Glomerular endothelial cell (primary cell): ENCODE measurements at places on chromosomes 7 and 10.

GRCh38 chr7:21616796-21617436 lies 74.1 kb downstream of the DNAH11 start:
- peak; percentile 42 for DNase-seq

DNA sequence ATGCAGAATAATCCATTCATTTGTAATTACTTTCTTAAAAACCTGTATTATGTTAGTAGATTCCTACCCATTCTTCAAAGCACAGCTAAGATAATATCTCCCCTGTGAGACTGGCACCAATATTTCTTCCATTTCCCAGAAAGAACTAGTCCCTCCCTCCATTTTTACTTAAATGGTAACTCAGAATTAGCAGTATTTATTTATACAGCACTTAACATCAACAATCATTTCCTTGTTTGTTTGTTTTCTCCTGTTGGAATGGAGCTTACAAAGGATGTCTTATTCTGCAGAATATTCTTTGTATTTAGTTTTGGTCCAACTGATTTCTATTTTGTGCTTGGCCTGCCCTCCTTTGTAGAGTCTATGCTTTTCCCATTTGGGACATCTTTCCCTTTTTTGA lies 32.1 kb upstream of the PTPN12 start:
- DNase-seq: no peak

GRCh38 chr7:151272405-151272804 lies 23.9 kb upstream of the SMARCD3 start:
- no peak for DNase-seq

GRCh38 chr7:90717296-90718060 lies 121.4 kb downstream of the CDK14 start:
- no peak for DNase-seq

- DNase-seq: no peak
Observed at GRCh38 chr10:48451969-48452878, 145.7 kb downstream of the MAPK8 start.

GRCh38 chr10:111767661-111768060 lies 415.9 kb downstream of the GPAM start:
- no peak for DNase-seq

DNA sequence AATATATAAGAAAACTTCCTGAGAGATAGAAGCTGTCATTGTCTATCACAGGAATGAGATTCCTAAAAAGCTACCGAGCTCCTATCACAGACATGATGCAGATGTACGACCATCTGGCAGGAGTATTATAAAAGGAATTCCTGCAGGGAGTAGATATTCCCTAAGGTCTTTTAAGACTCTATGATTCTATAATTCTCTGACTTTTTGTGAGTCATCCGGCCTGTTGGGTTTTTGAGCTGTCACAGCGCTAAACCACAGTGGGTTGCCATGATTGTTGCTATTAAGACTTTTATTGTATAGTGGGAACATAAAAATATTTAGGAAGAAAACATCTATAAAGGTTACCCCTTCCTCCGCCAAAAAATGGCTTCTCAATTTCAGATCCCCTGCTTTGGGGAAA lies 223.4 kb downstream of the BMPER start:
- no peak for DNase-seq

- DNase-seq: no peak
Observed at GRCh38 chr7:142345811-142346210, 88.0 kb upstream of the PRSS58 start.

DNA sequence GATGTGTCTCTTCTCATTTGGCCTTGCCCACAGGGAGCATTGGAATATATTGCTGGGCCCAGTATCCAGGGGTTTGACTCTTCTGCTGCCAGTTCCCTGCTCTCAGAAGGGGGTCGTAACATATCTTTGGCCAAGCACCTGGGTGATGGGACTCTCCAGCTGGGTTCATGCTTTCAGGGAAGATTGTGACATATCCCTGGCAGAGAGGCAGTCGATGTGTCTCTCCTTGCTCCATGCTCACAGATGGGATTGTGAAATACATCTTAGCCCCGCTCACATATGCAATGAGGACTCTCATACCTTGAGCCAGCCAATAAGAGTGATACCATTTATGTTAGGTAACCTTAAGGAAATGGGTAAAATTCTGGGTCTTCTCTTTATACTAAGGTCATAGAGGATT lies 39.2 kb upstream of the ZNF680 start:
- no peak for DNase-seq

DNA sequence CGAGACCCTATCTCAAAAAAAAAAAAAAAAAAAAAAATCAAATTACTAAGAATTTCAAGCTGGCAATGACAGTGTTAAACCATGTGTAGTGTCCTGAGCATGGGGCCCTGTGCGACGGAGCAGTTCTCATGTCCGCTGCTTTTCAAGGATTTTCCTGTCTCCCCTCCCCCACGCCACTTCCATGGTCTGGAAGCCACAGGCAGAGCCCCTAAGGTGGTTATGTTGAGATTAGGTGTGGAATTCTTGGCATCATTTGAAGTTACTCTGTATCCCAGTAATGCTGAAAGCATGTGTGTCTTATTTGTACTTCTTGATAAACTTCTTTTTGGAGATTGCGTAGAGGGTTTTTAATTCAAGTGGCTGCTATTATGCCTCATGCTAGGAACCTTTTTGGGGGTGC lies 65.2 kb downstream of the PFKFB3 start:
- DNase-seq: no peak

- DNase-seq: no peak
Observed at GRCh38 chr10:42935466-42935865, 141.4 kb upstream of the RET start.

DNA sequence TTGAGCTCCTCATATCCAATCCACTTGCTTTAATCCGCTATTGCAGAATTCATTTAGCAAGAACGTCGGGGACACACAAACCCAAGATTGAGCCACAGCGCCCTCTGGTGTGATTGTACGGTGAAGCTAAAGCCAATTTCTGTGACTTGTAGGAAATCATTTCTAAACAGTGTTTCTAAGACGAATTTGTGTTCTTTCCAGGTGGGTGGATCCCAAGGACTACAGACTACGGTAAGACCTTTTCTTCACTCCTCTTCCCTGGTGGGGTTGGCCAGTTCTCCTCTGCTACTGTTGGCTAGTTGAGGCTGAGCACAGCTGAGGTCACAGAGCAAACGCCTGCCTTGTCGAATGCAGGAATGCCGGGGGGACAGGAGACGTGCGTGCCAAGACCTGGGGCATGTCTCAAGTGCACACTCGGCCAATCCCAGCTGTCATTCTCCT lies 5.2 kb downstream of the DMBT1 start:
- peak; percentile 83 for DNase-seq

- DNase-seq: no peak
Observed at GRCh38 chr7:130372402-130373165, 7.7 kb upstream of the CPA1 start.

DNA sequence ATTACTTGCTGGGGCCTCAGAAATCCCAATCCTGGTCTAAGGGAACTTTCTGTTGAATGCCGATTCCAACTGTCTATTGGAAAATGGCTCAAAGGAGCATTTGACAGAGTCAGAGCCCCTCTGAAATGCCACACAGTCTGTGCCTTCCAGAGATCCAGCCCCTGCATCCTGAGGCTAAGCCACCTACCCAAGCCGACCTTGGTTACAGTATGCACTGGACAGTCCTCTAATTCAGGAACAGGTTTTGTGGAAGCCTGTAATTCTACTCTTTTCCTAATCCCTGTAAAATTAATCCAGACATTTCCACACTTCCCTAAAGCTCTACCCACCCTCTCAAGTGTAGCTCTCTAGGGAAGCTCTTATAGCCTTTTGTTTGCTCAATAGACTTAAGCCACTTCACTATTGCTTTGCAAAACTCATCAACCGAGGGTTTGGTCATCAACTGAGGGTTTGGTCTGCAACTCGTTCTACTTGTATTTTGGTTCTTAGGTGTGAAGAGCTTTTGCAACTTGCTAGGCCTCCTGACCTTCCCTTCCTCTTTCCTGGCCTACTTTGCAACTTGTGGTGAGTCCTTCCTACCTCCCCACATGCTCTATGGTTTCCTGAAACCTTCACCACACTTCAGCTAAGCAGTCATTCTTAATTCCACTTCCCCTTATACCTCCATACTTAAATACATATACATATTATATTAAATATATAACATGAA lies 364.8 kb downstream of the SFMBT2 start:
- no peak for DNase-seq

- DNase-seq: no peak
Observed at GRCh38 chr10:89275383-89275782, 23.8 kb upstream of the LIPA start.

DNA sequence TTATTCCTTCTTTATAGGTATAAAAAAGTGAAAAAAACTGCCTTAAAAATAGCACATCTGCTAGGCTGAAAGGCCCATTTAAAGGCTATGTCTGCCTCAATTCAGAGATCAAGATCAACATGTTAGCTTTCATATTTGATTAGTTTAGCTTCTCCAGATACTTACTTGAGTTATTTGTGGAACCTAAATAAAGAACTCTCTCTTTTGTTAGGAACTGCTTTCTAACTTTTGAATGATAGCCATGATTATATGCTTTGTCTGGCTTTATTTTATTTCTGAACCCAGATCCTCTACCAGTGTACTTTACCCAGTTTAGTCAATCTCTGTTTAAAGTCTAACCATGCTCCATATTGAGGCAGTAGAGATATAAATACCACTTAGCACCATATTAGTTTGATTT lies 515.5 kb upstream of the SEMA3D start:
- DNase-seq: no peak

DNA sequence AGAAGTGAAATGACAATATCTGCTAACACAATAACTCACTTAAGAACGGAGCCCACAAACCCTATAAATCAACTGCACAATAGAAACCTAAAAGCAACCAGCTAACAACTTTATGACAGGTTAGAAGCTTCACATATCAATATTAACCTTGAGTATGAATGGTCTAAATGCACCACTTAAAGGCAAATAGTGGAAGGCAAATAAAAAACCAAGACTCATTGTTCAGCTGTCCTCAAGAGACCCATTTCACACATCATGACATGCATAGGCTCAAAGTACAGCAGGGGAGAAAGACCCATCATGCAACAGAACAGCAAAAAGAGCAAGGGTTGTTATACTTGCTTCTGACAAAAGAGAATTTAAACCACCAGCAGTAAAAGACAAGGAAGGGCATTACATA lies 46.8 kb downstream of the CDC14C start:
- DNase-seq: no peak

- no peak for DNase-seq
Observed at GRCh38 chr10:29496341-29497162, 138.2 kb downstream of the SVIL start.

DNA sequence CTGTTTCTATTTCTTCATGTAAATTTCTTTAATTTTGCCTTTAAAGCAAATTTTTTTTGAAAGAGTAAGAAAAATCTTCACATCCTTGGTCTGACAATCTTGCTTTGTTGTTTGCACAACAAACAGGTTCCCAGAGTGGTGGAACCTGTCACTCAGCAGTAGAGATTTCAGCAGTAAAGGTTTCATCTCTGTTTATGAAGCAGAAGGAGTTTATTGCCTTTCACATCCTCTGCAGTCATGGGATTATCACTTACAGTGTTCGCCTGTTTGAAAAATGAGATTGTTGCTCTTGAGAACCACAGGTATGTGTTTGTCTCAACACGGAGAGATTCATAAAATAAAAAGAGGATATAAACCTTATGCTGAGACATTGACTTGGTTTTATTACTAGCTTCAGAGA lies 342.6 kb downstream of the IPMK start:
- no peak for DNase-seq

- DNase-seq: peak; percentile 67
Observed at GRCh38 chr7:112898432-112899290, 108.5 kb upstream of the TMEM168 start.

DNA sequence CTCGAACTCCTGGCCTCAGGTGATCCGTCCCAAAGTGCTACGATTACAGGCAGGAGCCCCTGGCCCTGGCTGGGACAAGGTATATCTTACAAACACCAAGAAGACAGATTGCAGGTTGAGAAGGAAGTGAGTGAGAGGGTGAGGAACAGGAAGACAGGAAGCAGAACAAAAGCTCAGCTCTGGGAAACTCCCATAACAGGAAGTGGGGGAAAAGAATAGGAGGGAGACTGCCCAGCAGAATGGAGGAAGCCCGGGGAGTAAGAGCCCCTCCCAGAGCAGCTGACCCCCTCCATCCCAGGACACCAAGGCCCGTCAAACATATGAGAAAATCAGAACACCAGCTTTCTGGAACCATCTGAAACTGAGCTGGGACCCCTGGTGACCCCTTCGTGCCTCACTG lies 2.9 kb downstream of the TECPR1 start:
- no peak for DNase-seq

GRCh38 chr7:134539380-134540004 lies 9.4 kb upstream of the AKR1B15 start:
- no peak for DNase-seq

DNA sequence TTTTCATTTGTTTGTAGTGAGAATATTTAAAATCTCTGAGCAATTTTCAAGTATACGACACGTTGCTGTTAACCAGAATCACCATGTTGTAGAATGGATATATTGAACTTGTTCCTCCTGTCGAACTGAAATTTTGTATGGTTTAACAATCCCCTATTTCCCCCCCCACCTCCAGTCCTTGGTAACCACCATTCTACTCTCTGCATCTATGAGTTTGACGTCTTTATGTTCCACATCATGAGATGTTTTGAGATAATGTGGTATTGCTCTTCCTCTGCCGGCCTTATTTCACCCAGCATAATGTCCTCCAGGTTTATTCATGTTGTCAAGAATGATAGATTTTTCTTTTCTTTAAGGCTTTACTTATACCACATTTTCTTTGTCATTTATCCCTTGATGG lies 17.4 kb upstream of the PRKCQ start:
- DNase-seq: no peak

- no peak for DNase-seq
Observed at GRCh38 chr7:101804967-101805366, 12.5 kb upstream of the CUX1 start.

- DNase-seq: no peak
Observed at GRCh38 chr7:42902331-42902730, 9.5 kb downstream of the C7orf25 start.

- no peak for DNase-seq
Observed at GRCh38 chr7:2476776-2477446, 713 bp upstream of the GRIFIN start.

GRCh38 chr10:86106616-86107015 lies 260.0 kb downstream of the GRID1 start:
- no peak for DNase-seq

DNA sequence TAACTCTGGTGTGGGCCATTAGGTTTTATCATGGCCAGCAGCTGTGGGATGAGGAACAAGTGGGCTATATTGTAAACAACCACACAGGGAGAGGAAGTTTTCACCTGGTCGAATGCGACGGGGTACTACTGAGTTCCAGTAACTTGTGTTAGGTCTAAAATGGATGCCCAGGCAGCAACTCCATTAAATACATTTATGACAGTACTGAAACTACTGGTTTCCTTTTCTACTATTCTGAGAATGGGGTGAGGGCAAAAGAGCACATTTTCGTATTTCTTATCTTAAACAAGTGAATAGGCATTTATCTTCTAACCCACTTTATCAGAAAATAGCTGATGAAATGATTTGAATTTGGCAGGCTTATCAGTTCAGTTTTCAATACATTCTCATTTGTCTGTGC lies 109.7 kb downstream of the C1GALT1 start:
- DNase-seq: no peak
